ENCODE measurements at places on chromosomes 13 and 19. TPM values are rescaled to one million over a fixed set of nuclear protein-coding genes. Genes with fewer than 3 reads are reported as not detected.
A peak's percentile ranks its signal among the peaks of the same experiment; 100 is the strongest.

Gene SLAIN1
- 12.4 TPM for total RNA-seq

Gene PSG7
- total RNA-seq = not detected

Gene ZNF540
- 8.4 TPM for total RNA-seq

Gene MAMSTR
- total RNA-seq = 2.2 TPM

Gene LIM2
- total RNA-seq = not detected

Gene CEACAM3
- 0.69 TPM for total RNA-seq

Gene THOP1
- total RNA-seq = 42.9 TPM

Gene FSD1
- total RNA-seq = 0.85 TPM

Gene HCST
- total RNA-seq = 16.7 TPM

Gene FREM2
- 16.9 TPM for total RNA-seq

Gene ZNF667
- total RNA-seq = 8.5 TPM

DNA sequence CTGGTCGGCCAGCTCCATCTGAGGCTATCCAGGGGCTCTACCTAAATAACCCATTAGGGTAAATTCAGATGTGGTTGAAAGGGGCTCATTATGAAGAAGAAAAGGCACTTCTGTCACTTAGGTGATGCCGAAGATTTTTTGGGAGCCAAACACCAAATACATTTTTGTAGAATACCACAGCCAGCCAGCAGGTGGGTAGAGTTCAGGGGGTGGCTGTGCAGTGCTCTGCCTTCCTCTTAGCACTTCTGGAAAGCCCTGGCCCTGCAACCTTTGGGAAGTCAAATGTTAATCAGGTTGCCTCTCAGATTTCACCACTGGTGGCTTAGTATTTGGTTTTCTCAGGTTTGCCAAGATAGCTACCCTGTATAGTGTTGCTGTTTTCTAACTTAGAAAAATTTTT, 18.5 kb upstream of the GPR18 start:
- no peak for DNase-seq

DNA sequence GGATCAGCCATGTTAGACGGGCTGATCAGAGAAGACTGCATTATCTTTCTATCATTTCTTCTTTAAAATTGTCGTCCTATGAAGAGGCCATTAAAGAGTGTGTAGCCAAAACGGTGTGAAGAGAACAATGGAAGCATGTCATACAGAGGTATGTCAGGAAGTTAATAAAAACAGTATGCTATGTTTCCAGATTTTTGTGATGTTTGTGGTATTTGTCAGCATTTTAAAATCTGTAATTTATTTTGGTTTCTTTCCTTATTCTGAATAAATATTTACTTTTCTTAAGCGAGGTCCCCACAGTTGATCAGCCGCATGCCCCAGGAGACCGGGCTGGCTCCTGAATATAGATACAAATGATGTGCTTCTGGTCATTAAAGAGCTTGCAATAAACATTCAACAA, 142.9 kb upstream of the SERP2 start:
- DNase-seq = no peak

DNA sequence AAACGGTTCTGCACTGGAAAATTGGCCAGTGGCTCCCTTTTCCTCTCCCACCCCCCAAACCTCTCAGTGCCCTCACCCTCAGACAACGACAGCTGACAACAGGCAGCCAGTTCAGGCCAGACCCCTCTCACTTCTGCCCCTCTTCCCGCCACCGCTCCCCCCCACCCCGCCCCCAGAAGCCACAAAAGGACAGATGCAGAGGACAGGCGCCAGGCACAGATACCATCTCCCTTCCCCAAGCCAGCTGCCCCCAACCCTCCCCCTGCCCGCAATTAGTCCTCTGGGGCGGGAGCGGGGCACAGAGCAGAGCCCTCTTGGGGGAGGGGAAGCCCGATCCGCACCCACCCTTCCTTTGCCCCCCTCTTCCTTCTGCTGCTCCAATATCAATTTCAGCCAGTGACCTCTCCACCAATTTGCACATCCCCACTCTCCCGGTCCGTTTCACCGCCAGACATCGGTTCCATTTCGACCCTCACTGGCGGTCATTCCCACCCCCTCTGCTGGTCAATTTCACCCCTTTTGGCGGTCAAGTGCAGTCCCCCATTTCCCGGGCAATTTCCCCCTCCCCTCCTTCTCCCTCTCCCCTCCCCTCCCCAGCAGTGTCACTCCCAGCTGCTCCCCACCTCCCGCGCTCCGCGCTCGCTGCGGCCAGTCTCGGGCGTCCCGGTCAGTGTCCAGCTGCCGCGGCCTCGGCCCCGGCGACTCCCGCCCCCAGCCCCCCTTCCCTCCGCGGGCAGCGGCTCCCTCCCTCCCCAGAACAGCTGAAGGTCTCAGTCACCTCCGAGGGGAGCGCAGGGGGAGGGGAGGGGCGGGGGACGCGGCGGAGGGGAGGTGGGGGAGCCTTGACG, at the start of gene SHD:
Gene SHD (plus strand): TSS at position 848 of the 848 bp plus-strand sequence. CDS start 798 bp downstream, outside the sequence.
- DNase-seq = peak; percentile 74

GRCh38 chr13:31011193-31011860, 78.9 kb downstream of the TEX26 start:
- DNase-seq = no peak

DNA sequence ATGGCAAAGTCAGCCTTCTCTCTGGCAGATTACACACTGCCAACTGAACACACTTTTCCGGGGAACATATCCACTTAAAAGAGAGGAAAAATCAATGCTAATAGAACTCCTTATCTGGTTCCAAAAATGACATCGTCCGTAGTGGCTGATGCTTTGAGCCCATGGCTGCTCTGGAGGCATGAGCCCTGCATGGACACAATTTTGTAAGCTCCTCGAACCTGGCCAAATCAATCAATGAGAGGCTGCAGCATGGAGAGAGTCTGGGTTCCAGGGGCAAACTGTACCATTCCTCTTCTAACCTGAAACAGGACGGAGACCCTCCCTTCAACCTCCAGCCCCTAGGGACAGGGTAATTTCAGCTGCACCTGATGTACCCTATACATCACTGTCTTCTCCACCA, 21.0 kb upstream of the TSHZ3 start:
- no peak for DNase-seq

- DNase-seq = no peak
These were observed 75.5 kb upstream of the MEDAG start for GRCh38 chr13:30830638-30830965.

DNA sequence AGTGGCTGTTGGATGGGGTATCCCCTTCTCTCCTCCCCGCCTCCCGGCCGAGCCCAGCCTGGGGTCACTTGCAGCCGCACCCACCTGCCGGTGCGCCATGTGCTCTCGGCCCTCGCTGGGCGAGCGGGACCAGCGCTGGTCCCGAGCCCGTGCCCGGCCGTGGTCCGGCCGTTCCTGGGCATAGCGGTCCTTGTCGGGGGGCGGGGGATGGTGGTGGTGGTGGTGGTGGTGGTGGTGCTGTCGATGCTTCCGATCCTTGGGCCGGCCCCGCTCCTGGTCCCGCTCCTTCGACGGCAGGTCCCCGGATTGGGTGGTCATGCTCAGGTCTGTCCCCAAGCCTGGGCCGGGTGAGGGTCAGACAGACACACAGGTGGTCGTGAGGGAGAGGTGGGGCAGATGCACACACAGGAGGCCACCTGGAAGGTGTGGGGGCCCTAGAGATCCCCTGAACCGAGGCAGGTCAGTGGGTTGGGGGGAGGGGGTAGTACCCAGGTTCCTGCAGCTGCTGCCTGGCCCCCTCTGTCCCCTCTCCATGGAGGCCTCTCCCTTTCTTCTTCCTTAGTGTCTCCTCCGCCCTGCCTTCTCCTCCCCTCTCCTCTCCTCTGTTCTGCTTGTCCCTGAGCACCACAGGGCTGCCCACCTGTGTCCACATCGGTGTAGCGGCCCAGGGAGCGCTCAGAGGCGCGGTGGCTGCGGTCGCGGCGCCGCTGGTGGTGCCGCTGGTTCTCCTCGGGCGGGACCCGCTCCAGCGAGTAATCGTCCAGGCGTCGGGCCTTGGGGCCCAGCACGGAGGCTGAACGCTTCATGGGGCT, 58.7 kb downstream of the IER2 start:
- peak; percentile 74 for DNase-seq

DNA sequence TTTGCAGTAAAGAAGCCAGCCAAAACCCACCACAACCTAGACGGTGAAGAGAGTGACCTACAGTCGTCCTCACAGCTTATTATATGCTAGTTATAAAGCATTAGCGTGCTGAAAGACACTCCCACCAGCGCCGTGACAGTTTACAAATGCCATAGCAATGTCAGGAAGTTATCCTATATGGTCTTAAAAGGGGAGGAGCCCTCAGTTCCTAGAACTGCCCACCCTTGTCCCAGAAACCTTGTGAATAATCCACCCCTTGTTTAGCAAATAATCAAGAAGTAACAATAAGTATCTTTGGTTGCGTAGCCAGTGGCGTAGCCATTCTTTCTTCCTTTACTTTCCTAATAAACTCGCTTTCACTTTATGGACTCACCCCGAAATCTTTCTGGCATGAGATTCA, 227.9 kb upstream of the ARGLU1 start:
- DNase-seq = no peak

- peak; percentile 85 for DNase-seq
These were observed at the start of gene CPT1C for GRCh38 chr19:49690656-49691242. TSS of gene CPT1C (plus strand) at chr19:49691116. CDS start at chr19:49692253, 1,137 bp downstream.

DNA sequence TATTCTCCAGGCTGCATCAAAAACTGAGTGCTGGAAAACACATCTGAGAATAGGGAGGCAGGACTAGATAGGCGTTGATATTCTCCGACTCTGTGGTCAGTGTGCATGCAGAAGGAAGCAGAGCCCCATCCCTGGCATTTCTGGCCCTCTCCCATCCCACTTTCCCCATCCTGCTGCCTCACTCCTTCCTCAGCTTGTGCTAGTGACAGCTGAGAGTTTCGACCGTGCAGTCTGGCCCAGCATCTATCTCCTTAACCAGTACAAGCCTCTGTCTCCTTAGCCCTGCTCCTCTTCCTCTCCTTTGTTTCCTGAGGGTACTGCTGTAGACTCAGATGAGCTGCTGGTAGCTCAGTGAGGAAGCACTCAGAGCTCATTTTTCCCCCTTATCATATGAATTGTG, 163.2 kb downstream of the SUCLA2 start:
- DNase-seq = no peak

GRCh38 chr19:6047741-6048251, 62.5 kb downstream of the RFX2 start:
- DNase-seq = peak; percentile 37

- DNase-seq = no peak
These were observed 106.7 kb downstream of the OLFM4 start for GRCh38 chr13:53135301-53135700.

GRCh38 chr13:48977286-48977625, 1.5 kb downstream of the FNDC3A start:
- DNase-seq = peak; percentile 60

DNA sequence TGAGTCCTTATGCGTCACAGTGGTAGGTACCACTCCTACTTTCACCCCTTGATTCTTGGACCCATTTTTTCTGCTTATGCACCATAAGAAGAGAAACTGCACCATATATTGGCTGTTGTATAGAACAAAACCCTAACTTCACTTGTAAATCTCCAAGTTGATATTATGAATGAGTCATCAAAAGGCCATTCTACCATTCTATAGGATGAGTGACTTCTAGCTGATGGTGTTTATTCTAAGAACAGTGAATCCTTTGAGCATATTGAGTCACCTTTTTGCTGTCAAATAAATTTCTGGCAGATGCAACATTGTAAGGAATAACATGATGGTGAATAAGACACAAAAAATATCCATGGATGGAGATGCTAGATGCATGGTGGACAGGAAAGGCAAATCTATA, 57.7 kb downstream of the POLR1D start:
- no peak for DNase-seq

- DNase-seq = no peak
These were observed 352.9 kb downstream of the FOXO1 start for GRCh38 chr13:40313269-40314200.

DNA sequence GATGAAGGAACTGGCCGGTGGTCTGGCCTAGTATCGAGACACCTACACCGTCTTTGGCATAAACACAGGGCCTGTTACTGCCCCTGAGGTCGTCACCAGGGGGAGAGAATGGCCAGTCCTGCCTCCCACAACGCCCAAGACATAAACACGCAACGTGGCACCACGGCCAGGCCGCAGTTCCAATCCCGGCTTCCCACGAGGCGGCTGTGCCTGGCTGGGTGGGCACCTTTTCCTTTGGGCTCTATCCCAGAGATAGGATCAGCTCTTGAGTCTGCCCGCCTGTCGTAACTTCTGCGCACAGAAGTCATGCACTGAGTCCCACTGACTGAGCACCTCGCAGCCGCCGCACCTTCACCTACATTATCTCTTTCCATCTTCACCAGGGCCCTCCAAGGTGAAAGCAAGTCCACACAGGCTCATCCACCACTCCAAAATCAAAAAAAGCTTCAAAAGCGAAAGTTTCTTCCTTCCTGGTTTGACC, 1.1 kb downstream of the MIER2 start:
- no peak for DNase-seq

DNA sequence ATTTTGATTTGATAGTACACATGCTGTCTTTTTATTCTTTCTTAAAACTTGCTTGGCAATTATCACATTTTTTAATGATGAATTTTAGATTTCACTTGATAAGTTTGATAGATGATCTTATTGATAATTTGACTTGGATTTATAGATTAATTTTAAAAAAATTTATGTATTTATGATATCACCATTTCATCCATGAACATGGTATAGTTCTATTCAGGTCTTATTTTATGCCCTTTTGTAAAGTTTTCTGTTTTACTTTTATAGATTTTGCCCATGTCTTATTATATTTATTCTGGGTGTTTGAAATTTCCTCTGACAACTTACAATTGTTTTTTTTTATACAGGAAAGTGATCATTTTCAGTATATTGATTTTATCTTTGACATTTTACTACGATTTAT, 39.5 kb downstream of the ZNF536 start:
- no peak for DNase-seq

GRCh38 chr13:90415902-90416301, 931.6 kb upstream of the MIR17HG start:
- DNase-seq = no peak

- no peak for DNase-seq
These were observed 1186.1 kb downstream of the SLITRK5 start for GRCh38 chr13:88857256-88857655.

GRCh38 chr13:100298691-100299090, 209.8 kb downstream of the PCCA start:
- no peak for DNase-seq

DNA sequence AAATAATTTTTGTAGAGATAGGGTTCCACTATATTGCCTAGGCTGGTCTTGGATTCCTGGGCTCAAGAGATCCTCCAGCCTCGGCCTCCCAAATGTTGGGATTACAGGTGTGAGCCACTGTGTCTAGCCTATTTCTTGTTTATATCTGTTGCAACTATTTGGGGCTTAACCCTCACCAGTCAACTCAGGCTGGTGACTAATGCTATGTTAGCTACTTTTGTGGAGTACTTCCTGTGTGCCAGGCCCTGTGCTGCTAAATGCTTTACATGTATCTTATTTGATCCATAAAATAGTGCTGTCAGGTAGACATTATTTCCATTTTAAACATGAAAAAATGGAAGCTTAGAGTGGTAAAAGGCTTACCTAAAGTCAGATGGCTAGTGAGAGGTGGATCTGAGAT, 13.8 kb downstream of the CEACAM1 start:
- no peak for DNase-seq

Data from kidney (tissue), 22 donors.